ENCODE measurements at places on chromosomes 5 and 9.

DNA sequence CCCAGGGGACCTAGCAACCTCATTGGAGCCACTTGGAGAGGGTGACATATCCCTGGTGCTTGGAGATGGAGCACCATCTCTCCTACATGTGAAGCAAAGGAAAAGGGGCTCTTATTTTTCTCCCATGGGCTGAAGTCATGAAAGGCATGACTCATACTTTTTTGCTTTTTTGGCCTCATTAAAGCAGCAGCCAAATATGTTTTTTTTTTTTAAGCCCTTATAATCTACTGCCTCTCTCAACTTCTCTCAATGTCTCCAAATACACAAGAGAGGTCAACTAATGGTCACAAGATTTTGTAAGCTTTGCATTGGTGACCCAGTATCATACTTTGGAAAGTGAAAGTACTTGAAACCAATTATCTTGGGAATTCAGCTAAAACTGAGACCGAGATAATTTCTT, 1.6 kb upstream of the CFAP90 start:
- no peak for DNase-seq

GRCh38 chr5:170791325-170791954, 7.9 kb downstream of the GABRP start:
- peak; percentile 42 for DNase-seq

DNA sequence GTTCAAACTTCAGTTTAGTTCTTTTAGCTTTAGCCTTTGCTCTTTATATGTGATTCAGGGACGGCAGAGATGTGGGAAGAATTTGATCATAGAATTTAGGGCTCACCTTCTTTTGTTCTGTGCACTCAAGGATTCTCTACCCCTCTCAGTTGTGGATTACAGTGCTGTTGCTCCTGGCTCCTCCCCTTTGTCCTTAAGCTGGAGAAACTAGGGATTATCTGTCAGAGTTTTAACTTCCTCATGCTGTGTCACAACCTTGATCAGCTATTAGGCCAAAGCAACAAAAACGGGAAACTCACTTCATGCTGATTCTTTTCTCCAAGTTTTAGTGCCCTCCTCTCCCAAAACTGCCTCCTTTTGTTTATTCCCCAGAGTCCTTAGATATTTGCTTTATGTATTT, 13.0 kb upstream of the PCDHAC2 start:
- DNase-seq, result no peak

DNA sequence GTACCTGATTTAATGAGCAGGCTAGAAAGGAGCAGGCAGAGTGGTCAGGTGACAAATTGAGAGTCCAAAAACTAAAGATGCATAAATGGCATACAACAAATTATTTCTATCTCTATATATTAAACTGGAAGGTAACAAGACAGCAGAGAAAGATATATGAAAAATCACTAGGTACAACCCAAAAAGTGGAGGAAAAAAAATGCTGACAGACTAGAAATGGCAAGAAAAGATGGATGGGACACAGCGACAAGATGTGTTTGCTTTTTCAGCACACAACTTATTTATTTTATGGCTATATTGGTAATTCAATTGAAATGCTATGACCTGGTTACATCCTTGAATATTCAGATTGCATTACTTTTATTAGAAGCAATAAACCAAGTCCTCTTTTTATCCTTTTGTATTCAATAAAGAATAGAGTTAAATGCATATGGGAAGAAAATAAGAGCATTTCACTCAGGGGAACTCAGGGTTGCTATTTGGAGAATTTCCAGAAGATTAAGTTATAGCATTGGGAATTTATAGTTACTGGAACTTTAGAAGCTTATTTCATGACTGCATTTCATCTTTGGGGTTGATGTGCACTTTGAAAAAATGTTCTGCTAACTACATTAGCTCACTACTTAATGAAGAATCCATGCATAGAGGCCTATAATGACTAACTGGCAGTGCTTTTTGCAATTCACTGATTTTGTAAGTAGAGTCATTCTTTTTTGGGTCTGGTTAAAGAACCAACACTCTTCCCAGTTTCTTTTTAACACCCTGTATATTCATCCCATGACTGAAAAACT, 566.6 kb upstream of the TUSC1 start:
- DNase-seq, result no peak

DNA sequence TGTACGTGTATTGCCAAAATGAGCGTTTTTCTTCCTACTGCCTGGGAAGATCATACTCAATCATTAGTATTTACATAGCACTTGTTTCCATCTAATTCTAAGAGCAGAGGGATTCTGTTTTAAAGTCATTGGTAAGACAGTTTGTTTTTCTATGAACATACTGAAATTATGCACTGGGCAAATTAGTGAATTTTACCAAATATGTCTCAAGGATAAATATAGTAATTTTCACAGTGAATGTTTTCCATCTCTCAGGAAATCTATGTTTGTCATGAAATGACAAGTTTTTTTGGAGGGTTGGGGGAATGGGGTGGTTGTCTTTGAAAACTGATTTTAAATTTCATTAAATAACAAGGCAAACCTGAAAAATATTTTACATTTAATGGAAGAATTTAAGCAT, 441.3 kb upstream of the ARRDC3 start:
- no peak for DNase-seq

GRCh38 chr9:1875921-1876448, 139.2 kb upstream of the SMARCA2 start:
- DNase-seq, result no peak
